H9 (cell line): ENCODE measurements at places on chromosomes 7 and 10. TPM values are rescaled to one million over a fixed set of nuclear protein-coding genes. Genes with fewer than 3 reads are reported as not detected.

Gene CAV1
- total RNA-seq, result 20.2 and 20.9 TPM in 2 replicates

Gene DNAJB12
- total RNA-seq, result 25.9 and 27.6 TPM in 2 replicates

Gene TMEM236
- not detected in 2 replicates for total RNA-seq

Gene SLC26A4
- total RNA-seq, result 0.33 TPM in 1 of 2 replicates, not detected in the other

Gene AKR1D1
- total RNA-seq, result 0.31 and 0.48 TPM in 2 replicates

Gene OGDH
- total RNA-seq, result 75.3 and 77.3 TPM in 2 replicates

Gene IKZF1
- total RNA-seq, result 0.48 and 0.98 TPM in 2 replicates

Gene DGKB
- 0.26 and 0.33 TPM in 2 replicates for total RNA-seq

Gene BCL7B
- 46.4 and 48.9 TPM in 2 replicates for total RNA-seq

Gene HIBADH
- 20.8 and 23.2 TPM in 2 replicates for total RNA-seq

Gene FAM25G
- not detected in 2 replicates for total RNA-seq

Gene PRLHR
- not detected in 2 replicates for total RNA-seq

Gene HABP2
- not detected in 2 replicates for total RNA-seq

Gene CAMK2B
- 0.17 and 0.24 TPM in 2 replicates for total RNA-seq

Gene CDCA7L
- 104 and 111 TPM in 2 replicates for total RNA-seq

Gene ADAM12
- total RNA-seq, result 0.24 and 0.35 TPM in 2 replicates

Gene GRM3
- 0.15 and 0.70 TPM in 2 replicates for total RNA-seq

Gene JAKMIP3
- 0.50 and 0.55 TPM in 2 replicates for total RNA-seq
